ENCODE measurements at places on chromosomes 1 and 21.

DNA sequence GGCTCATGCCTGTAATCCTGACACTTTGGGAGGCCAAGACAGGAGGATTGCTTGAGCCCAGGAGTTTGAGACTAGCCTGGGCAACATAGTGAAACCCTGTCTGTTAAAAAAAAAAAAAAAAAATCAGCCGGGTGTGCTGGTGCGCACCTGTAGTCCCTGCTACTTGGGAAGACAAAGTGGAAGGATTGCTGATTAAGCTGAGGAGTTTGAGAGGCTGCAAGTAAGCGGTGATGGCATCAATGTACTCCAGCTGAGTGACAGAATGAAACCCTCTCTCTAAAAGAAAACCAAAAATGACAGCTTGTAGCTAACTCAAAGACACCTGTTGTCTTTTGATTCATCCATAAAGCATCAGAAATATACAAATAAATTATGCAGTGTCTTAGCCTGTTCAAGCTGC lies 31.8 kb downstream of the SIPA1L2 start:
- DNase-seq: no peak

- no peak for DNase-seq
Observed at GRCh38 chr1:95536501-95536900, 302.5 kb downstream of the RWDD3 start.

- peak; percentile 55 for DNase-seq
Observed at GRCh38 chr21:33892853-33893252, 22.8 kb downstream of the ATP5PO start.

DNA sequence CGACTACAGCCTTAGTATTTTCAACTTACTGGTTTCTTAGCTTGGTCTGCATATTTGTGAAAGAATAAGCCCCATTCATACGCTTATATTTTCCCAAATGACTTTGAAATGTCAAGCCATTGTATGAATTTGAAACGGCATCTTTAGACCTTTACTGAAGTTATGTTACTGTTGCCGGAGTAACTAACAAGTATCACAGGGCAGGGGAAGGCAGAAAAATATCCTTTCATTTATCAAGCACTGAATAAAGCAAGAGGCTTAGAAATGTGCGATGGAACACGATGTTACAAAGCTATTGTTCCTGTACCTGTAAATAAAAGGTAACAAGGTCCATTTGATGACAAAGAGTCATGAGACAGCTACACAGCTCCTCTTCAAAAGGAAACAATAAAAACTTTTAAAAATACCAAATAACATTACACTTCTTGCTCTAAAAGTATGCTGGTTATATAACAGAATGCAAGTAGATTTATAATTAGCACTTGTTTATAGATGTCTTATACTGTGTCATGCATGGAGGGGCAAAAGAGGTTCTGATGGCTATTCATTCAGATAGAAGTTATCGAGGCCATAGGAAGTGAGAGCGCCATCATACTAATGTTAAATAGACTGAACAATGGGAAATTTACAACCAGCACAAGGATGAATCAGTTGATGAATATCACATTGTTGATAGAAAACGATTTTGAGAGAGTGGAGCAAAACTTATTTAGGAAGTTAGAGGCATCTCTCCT lies 322.6 kb downstream of the RGS7 start:
- DNase-seq: no peak

GRCh38 chr1:9671377-9672140 lies 20.0 kb downstream of the PIK3CD start:
- no peak for DNase-seq

GRCh38 chr1:90704817-90705216 lies 12.3 kb downstream of the BARHL2 start:
- no peak for DNase-seq

DNA sequence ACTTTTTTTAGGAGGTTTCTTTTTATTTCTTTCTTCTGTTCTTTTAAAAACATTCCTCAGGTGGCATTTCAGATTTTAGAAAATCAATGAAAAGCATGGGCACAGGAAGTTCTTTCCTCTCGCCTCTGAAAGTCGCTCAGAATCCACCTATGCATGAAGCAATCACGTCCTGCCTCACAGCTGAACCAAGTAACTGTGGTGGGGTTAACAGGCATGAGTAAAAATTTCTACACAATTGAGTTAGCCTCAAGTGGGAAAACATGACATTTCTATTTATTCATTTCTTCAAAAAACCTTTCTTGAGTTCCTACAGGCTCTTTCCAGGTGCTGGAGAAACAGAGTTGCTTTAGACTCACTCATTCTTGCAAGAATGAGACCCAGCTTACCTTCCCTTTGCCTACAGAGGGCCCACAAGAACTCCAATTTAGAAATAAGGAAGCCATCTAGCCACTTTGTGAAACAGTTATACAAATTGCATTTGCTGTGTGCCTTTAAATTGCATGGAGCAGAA lies 508.9 kb upstream of the PKN2 start:
- no peak for DNase-seq

GRCh38 chr1:40770296-40771070 lies 13.1 kb upstream of the KCNQ4 start:
- DNase-seq: no peak

GRCh38 chr1:178784131-178784536 lies 59.1 kb downstream of the RALGPS2 start:
- no peak for DNase-seq

- peak; percentile 50 for DNase-seq
Observed at GRCh38 chr1:2073382-2074230, 23.4 kb downstream of the PRKCZ start.

- no peak for DNase-seq
Observed at GRCh38 chr1:29289493-29289892, 53.2 kb downstream of the PTPRU start.

- DNase-seq: no peak
Observed at GRCh38 chr1:207059881-207060280, 6.8 kb downstream of the PFKFB2 start.

DNA sequence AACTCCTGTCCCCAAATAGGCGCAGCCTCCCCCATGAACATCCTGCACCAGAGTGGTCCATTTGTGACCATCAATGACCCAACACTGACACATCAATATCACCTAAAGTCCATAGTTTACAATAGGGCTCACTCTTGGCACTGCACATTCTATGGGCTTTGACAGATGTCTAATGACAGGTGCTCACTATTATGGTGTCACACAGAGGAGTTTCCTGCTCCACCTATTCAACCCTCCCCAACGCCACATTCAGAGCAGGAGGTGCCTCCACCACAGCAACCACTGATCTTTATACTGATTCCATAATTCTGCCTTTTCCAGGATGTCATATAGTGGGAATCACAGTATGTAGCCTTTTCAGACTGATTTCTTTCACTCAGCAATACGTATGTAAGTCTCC lies 24.2 kb downstream of the GNG4 start:
- DNase-seq: no peak

GRCh38 chr1:47563201-47563600 lies 125.4 kb downstream of the FOXD2 start:
- DNase-seq: no peak

DNA sequence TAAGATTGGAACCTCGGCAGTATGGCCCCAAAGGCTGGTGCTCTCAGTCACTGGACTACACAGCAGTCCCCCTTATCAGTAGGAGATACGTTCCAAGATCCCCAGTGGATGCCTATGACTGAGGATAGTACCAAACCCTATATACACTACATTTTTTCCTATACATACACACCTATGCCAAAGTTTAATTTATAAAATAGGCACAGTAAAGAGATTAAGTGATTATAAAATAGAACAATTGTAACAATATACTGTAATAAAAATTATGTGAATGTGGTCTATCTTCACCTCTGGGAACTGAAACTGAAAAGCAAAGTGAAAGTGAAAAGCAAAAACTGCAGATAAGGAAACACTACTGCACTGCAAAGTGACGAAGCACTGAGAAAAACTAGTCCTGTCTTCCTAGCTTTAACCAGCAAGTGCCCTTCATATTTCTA lies 96.8 kb downstream of the INTS7 start:
- no peak for DNase-seq

DNA sequence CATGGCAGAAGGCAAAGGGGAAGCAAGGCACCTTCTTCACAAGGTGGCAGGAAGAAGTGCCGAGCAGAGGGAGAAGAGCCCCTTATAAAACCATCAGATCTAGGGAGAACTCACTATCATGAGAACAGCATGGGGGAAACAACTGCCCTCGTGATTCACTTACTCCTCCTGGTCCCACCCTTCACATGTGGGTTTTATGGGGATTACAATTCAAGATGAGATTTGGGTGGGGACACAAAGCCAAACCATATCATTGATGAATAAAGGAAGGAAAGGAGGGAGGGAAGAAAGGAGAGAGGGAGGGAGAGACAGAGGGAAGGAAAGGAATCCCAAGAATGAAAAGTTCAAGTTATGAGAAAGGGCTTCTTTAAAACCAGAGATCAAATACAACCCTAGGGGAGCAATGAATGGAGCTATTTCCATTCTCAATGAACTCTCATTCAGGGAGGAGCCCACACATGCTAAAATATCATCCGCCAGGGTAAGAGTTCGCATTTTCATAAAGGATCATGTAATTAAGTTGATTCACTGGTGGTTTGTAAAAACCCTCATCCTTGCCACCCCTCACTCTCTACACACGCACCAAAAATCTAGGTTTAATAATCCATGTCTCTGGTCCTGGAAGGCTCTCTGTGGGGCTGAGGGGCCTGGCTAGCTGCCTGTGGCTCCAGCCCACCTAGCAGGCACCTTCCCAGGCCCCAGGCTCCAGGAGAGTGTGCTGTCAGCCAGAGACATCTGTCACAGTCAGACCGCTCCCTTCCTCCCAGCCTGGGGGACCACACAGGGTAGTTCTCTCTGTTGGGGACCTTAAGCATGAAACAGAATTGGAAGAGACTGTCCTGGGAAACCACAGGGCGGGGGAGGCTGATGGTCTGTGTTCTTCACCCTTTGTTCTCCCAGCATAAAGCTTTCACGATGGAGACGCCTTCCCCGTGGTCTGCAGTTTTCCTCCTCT lies 94.0 kb downstream of the CCDC185 start:
- DNase-seq: no peak

DNA sequence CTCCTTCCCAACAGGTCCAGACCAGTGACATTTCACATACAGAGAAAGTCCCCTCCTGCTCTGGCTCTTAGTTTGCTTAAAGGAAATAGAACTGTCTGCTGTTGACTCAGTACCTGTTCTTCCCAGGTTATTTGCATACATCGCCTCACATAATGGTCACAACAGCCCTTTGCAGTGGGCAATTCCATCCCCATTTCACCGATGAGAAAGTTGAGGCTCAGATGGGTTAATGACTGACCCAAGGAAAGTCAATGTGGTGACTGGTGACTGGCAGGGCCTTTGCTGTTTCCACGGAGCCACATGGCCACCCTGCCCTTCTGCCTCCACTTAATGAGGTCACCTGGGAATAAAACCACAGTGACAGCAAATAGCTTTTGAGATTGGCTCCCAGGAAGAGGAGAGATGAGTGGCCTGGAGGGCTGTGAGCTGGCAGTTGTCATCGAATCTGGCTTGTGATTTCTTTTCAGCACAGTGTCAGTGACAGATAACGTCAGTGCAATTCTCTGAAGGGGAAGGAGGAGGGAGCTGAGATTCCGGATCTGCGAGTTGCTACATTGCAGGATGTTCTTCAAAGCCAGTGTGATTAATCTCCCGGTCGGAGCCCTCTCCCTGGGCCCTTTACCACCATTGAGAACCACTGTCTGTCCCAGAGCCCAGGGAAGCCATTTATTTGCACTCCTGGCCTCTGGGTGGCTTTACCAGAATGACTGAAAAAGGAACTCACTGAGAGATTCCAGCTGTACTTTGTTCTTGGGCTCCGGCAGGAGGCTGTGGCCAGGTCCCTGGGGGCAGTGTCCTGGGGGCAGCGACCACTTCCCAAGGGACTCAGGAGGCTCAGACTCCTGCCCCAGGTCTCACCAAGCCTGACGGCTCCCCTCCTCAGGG lies 117.2 kb downstream of the CNIH3 start:
- no peak for DNase-seq

DNA sequence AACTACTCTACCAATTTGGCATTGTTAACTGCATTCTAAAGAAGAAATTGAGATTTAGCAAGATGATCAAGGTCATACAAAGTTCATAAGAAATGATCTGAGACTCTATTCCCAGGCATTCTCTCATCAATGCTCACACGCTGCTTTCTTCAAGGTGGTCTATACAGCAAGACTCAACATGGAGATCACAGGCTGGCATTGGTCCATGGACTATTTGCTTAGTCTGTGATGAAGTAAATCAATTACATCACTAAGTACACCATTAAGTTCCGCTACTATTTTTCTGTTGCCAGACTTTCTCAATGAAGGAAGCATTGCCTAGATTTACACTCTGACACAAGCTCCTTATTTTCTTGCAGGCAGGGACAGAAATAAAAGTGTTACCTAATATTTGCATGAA lies 51.9 kb upstream of the CYP2J2 start:
- DNase-seq: no peak

DNA sequence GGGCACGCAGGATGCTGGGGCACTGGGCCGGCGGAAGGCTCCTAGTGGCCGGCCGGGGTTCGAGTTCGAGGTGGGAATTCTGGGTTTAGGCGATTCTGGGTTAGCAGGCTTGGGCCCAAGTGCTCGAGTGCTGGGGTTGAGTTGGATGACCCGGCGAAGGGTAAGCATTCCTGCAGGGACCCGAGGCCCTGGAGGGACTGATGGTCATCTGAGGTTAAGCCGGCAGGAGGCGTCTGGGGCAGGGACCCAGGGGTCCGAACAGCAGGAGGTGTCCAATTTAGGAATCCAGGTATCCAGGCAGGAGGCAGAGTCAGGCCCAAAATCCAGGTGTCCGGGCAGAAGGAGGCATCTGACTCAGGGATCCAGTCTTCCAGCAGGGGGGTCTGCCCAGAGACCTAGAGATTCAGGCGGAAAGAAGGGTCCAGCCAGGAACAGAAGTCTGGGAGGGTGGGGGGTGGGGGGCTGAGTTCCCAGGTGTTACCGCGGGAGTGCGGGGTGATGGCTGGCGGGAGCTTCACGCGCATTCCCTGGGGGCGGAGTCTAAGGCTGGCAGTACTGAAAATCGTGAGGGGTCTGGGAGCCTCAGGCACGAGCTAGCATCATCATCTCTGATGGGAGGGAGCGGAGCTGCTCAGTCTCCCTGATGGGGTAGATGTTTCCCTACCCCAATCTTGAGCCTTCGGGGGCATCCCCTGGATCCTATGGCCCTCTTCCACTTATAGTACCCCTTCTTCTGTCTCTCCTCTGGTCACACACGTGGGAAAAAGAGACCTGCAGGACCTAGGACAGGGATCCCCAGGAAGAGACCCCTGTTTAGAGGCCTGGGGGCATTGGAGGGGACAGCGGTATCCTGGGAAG lies 585 bp downstream of the GPR3 start:
- peak; percentile 64 for DNase-seq

GRCh38 chr1:107464827-107465226 lies 324.0 kb downstream of the NTNG1 start:
- DNase-seq: no peak

DNA sequence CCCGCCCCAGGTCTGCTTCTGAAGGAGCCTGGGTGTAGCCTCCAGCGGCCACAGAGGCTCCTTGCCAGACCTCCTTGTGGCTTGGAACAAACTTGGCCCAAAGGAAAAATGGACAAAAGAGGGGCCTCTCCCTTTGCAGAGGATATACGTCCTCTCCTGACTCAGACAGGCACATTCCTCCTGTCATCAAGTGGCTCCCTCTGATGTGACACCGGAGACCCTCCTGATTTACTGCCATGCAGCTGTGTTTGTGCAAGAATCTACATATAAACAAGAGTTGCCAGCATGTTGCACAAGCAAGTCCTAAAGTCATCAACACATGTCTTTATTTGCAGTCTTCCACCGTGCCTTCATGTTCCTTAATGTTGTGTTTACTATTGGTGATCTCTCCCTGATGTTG lies 54.1 kb upstream of the F3 start:
- no peak for DNase-seq
